ENCODE measurements at places on chromosomes 2 and 18.

DNA sequence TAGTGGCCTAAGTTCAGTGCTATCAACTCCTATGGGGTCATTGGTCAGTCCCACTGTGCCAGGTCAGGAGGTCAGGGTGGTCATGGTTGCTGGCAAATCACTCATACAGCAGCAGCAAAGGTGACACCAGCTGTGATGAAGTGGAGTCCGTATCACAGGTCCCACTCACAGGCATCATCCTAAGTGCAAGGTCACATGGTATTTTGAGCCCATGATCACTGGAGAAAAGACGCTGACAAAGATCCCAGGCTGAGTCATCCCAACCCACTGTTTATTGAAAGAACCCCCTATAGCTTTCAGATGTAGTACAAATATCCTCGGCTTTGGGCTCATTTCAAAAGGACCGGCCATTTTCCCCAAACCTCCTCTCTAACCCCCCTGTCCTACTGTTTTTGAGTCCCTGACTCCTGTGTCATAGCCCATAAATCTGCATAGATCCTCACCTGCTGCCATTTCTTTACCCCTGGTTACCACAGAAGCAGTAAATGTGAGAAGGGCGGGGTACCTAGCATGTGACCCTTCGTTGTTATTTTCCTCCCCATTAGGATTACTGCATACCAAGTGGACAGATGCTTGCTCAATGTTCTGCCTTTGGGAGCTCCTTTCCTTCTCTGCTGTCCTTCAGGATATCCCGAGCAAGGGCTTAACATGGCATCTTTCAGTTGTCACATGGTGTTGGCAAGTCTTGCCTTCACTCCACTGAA lies 107.7 kb downstream of the COL6A3 start:
- DNase-seq, result no peak

DNA sequence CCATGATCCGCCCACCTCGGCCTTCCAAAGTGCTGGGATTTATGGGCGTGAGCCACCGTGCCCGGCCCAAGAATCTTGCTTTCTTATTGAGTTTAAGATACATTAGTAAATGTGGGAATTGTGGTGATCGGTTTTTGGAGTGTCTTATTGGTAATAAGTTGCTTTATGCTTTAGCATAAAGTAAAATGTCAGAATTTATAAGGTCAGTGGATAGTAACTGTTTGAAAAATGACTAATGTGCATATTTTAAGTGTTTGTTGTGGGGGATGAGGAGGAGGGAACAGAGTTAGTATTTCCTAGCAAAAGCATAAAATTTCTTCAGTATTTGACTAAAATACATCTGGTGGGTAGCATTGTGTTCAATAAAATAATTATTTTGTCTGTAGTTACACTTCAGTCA lies 77.4 kb downstream of the SLC39A10 start:
- DNase-seq, result no peak

DNA sequence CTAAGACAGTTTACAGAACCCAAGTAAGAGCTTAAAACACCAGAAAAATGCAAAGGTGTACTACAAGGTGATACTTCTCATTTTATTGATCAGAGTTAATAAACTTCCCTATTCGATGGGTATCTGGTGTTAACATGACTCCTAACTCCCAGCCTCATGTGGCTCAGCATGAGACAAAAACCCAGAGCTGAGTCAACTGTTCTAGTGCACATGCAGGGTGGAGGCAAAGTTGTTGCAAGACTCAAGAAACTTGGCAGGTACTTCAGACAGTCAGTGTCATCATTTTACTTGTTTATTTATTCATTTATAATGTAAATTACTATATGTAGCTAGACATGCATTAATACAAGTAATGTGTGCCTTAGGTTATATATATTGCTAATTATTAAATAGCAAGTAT lies 216.6 kb upstream of the DSEL start:
- no peak for DNase-seq

- no peak for DNase-seq
Observed at GRCh38 chr2:128783896-128784295, 465.2 kb upstream of the HS6ST1 start.
